ENCODE measurements at places on chromosomes 2 and 18. TPM values are rescaled to one million over a fixed set of nuclear protein-coding genes. Genes with fewer than 3 reads are reported as not detected.

GRCh38 chr2:219010162-219010756 is 17.0 kb upstream of the CRYBA2 start:
- no peak for DNase-seq

GRCh38 chr18:2522112-2522511 is 49.2 kb downstream of the METTL4 start:
- no peak for DNase-seq

MTERF4 gene
- polyA plus RNA-seq, result 81.5 TPM

- DNase-seq, result no peak
Measured at GRCh38 chr2:7736646-7737305, 819.6 kb downstream of the RNF144A start.

DCC gene
- polyA plus RNA-seq, result 8.0 TPM

DNA sequence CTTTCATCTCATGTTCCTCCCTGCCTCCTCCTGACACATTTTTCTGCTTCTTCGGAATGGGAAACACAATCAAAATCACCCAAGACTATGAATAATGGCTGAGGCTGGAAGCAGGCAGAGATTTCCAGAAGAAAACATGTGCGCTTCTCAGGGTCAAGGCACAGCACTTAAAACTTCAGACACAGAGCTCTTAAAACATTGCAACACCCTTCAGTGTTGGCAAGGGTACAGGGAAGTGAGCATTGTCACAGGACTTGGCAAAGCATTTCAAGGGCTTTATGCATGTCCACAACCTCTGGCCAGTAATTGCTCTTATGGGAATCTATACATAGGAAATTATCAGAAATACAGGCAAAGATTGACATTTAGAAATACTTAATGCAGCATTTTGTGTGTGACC is 477.6 kb upstream of the KLHL29 start:
- DNase-seq, result no peak

RAPGEF4 gene
- 10.2 TPM for polyA plus RNA-seq

DNA sequence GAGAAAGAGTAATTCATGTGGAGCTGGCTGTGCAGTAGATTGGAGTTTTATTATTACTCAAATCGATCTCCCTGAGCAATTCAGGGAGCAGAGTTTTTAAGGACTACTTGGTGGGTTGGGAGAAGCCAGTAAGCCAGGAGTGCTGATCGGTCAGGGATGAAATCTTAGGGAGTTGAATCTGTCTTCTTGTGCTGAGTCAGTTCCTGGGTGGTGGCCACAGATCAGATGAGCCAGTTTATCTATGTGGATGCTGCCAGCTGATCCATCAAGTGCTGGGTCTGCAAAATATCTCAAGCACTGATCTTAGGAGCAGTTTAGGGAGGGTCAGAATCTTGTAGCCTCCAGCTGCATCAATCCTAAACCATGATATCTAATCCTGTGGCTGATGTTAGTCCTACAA is 17.0 kb upstream of the UGT1A8 start:
- DNase-seq, result no peak

DNA sequence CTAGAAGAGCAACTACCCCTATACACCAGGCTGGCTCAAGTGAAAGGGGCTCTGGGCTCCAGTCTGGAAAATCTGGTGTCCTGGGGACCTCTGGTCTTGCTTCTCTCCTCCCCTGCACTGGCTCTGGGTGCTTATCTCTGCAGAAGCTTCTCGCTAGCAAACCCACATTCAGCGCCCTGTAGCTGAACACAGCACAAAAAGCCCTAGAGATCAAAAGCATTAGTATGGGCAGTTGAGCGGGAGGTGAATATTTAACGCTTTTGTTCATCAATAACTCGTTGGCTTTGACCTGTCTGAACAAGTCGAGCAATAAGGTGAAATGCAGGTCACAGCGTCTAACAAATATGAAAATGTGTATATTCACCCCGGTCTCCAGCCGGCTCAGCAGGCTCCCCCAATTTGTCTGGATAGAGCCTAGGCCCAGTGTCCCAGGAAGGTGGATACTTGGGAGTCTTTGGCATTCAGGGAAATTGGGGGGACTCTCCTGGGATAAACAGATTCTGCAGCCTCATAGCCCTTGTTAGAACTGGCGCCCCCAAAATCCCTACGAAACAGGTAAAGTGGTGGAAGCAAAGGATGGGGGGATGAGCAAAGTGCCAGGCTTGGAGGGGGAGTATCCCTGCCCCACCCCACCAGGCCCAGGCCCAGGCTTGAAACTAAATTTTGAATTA is 2.5 kb upstream of the HOXD4 start:
- no peak for DNase-seq

CRIM1 gene
- polyA plus RNA-seq, result 88.5 TPM

DNA sequence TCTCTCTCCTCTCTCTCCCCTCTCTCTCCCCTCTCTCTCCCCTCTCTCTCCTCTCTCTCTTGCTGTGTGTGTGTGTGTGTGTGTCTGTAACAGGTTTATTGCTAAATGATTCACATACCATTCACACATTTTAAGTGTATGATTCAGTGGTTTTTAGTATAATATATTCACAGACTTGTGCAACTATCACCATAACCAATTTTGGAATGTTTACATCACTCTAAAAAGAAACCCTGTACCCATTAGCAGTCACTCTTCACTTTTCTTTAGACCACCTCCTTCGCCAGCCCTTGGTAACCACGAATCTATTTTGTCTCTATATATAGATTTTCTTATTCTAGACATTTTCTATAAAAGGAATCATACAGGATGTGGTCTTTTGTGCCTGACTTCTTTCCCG is 11.4 kb downstream of the THNSL2 start:
- no peak for DNase-seq

GRCh38 chr2:225464346-225465025 is 65.0 kb downstream of the NYAP2 start:
- DNase-seq, result no peak

Data from renal pelvis (tissue), 12 donors.